ENCODE measurements at places on chromosomes 12 and 14.

DNA sequence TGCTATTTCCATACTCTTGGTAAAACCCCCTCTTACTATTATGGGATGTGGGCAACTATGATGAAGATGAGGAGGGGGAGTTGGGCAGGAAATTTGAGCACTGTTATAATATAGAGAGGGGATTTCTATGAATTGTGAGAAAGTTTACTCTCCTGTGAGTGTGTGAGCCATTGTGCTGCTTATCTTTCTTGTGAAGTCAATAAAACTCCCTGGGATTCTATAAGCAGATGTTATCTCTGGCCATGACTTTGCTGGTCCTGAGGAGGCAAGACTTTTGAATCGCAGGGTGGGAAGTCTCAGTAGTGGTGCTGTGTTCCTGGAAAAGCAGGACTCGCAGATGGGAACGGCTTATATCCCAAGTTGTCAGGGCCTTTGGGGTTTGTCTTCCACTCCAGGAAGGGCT lies 62.2 kb downstream of the EMP1 start:
- no peak for DNase-seq

DNA sequence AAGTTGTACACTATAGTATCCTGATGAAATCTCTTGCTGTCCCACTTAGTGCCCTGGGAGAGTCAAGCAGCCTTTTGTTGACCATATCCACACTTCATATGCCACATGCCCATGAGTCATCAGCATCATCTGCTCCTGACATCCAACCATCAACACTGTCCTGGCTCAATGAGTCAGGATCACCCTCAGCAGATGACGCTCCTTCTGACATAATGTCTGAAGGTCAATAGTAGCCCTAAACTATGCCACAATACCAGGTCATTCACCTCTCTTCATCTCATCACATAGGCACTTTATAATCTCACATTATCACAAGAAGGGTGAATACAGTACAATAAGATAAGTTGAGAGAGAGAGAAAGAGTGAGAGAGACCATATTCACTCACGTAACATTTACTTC lies 369.0 kb upstream of the FAR2 start:
- no peak for DNase-seq

DNA sequence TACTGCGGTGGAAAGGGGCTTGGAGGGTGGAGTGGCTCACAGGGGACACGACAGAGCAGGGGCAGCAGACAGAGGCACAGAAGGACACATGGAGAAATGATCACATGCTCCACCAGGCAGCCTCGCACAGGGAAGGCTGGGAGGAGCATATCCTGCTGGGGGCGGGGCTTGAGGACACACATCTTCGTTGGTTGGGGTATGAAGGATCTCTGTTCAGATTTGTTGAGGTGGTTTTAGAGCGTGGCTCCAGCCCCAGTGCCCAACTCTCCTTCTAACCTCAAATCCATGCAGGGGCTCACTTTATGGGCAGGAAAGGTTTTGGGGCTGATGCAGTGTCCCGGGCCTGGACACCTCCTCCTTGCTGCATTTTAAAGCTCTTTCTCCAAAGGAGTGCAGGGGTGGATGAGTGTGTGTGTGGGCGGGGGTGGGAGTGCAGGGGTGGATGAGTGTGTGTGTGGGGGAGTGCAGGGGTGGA lies 733 bp upstream of the P3H3 start:
- DNase-seq = peak; percentile 55

DNA sequence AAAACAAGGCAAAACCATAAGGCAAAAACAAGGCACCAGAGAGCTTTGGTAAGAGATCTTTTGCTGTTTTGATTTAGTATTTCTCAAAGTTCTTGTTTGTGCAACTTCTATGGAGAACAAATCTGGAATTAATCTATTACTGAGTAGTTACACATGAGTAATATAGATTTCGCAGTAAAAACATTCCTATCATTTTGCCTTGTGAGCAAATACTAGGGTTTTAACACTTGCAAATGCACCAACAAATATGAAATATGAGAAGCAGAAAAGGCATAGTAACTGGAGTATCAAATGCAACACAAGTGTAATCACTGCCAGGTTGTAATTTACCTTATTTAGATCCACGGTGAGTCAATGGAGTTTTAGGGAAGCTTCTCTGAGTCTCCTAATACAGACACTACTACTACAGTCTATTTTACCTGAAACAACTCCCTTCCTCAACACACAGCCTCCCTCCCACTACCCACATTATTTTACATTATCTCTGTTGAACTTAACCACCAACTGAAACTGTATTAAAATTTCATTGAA lies 324.1 kb downstream of the FLRT2 start:
- no peak for DNase-seq

DNA sequence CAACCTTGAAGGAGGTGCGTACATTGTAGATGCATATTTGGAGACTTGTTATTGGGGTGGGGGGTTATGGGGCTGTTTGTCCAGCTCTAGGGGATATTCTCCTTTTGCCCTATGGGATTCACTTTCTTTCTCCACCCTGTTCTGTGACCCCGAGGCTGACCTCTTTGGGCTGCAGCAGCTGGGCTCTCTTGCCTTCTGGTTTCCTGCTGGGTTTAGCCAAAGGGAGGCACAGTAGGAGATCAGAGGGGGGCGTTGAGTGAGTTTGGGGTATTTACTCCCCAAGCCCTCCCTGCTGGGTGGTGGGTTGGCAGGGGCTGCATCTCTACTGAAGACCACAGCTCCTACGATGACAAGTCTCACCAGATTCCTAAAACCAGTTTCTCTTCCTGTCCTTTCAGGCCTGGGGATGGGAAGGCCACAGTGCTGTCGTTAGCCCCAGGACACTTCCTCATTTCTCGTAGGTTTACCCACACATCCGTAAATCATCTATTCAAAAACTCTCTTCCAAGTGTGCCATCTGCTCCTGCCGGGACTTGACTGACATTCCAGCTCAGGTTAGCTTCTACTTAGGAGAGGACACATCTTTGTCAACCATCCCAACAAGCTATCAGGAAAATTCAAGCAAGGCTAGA lies 127.1 kb downstream of the TMEM30B start:
- no peak for DNase-seq

- no peak for DNase-seq
Measured at GRCh38 chr12:65585648-65586602, 238.4 kb upstream of the HMGA2 start.

- DNase-seq = no peak
Measured at GRCh38 chr14:20775043-20775442, 6.0 kb upstream of the RNASE6 start.

GRCh38 chr12:120737557-120738251 lies 12.1 kb downstream of the ACADS start:
- no peak for DNase-seq

- DNase-seq = no peak
Measured at GRCh38 chr14:91336093-91336450, 81.5 kb downstream of the CCDC88C start.

- no peak for DNase-seq
Measured at GRCh38 chr12:42923156-42923555, 333.6 kb upstream of the PRICKLE1 start.

DNA sequence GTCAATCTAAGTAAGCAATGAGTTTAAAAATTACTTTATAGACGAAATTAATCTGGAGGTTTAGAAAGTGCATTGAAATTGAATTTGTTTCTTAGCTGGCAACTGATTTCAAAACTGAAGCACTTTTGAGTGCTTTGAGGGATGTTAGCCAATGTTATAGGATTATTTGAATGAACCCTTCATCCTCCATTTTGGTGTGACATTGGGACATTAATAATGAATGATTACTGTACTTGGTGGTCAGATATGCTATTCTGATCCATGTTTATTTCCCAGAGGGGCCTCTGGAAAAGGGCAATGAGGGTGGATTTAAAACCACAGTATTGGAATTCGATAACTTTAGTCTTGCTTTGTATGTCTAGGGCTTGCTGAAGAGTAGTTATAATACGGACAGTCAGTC lies 183.2 kb downstream of the AKAP6 start:
- no peak for DNase-seq

- no peak for DNase-seq
Measured at GRCh38 chr12:98174428-98174809, 341.0 kb upstream of the TMPO start.

DNA sequence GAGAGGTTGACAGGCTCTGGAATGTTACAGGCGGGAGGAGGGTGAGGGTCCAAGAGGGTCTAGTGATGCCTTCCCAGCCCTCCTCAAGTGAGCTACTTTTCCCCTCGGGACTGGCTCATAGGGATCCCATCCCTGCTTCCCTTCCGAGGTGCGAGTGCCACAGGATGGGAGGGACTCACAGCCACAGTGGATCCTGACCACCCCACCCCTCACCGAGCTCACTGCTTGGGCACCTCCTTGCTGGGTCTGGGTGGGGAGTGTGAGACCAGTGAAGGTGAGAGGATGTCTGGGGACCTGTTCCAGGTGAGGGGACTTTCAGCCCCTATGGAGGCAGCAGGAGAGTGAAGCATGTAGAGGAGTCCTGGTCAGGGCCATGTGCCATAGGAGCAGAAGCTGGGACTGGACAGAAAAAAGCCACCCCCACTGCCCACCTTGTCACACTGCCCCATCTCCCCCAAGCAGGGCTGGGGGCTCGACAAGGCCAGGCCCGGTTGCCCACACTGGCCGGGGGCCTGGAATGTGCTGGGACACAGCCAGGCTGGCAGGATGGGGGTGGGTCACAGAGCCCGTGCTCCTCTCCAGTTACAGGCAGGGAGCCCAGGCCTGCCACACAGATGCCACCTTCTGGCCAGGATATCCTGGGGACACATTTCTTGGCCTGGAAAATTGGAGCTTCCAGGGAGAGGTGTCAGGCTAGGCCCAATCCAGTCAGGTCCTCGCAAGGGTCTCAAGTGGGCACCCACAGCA lies 1.7 kb upstream of the TNS2 start:
- peak; percentile 74 for DNase-seq

- DNase-seq = no peak
Measured at GRCh38 chr12:124505001-124505818, 62.2 kb downstream of the NCOR2 start.

DNA sequence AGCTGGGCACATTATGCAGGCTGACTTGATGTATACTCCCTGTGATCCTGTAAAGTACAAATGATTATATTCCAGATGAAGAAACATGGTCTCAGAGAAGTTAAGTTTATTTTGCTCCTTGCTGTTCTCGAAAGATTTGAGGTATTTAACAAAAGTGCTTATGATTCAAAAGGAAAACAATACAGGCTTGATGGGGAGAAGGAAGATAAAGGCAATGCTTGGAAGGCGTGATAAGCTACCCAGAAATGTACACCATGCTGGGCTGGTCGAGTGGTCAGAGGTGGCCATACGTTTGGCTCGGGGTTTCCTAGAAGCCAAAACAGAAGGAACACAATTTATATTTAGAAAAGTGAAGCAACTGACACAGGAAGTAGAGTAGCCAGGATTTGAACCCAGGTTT lies 201.0 kb downstream of the KTN1 start:
- no peak for DNase-seq

GRCh38 chr14:64746298-64747250 lies 42.4 kb downstream of the PLEKHG3 start:
- DNase-seq = no peak

GRCh38 chr14:33796356-33796755 lies 154.5 kb downstream of the EGLN3 start:
- DNase-seq = no peak

DNA sequence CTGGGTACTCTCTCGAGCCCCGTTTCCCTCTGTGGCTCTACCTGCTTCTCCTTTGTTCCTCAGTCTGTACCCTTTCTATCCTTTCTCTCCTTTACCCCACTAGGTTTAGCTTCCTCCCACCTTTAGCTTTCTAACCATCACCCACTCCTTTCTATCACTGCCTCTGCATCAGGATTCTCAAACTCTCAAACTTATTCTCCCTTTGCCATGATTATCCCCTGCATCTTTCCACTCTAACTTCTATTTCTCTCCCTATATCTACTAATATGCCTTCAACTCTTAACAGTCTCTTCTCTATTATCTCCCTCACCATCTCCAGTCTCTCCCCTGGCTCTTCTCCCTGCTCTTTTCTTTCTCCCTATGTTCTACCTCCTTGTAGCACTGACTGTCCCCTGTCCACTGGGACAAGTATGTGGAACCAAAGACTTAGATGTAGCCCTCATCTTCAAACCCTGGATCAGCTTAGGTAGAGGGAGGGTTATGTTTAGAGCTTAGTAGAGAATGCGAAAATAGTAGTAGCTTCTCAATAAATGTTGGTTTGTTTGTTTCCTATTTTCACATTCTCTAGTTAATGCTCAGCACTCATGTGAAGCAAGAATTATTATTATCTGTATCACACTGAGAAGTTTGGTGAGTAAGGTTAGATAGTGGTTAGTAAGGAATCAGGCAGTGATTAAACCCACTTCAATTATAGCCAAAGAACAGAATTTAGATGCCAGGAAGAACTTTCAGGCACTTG lies 3.4 kb downstream of the GDF11 start:
- no peak for DNase-seq

DNA sequence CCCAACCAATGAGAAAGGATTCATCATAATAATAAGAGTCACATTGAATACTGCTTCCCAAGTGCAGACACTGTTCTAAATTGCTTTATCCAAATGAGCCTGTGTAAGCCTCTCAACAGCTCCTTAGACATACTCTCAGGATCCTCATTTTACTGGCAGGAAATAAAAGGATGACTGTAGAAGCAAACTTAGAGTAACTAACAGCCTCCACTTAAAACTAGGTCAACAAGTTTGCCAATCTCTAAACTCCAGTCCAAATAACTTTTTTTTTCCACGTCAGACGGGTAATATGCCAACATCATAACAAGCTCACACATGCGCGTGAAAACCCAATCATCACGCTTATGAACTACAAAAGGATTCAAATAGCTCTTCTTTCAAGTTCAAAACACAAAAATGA lies 15.3 kb upstream of the DPF3 start:
- DNase-seq = no peak

DNA sequence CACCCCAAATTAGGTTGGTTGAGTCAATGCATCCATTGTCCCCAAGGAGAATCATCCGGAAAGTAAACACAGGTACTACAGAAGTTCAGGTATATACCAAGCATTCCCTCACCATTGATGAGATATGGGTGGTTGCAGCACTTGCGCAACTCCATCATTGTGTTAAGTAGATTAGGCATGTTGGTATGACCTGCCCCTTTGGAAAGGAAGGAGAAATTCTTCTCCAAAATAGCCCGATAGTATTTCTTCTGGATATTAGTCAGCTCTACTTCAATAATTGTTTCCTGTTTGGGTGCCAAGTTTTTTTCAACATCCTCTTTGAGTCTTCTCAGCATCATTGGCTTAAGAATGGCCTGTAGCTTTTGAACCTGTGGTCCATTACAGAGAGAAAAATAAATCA lies 21.3 kb upstream of the SUPT16H start:
- no peak for DNase-seq
